ENCODE measurements at places on chromosomes 5 and 9.

GRCh38 chr5:108257996-108258395 lies 123.9 kb downstream of the FBXL17 start:
- DNase-seq = no peak

DNA sequence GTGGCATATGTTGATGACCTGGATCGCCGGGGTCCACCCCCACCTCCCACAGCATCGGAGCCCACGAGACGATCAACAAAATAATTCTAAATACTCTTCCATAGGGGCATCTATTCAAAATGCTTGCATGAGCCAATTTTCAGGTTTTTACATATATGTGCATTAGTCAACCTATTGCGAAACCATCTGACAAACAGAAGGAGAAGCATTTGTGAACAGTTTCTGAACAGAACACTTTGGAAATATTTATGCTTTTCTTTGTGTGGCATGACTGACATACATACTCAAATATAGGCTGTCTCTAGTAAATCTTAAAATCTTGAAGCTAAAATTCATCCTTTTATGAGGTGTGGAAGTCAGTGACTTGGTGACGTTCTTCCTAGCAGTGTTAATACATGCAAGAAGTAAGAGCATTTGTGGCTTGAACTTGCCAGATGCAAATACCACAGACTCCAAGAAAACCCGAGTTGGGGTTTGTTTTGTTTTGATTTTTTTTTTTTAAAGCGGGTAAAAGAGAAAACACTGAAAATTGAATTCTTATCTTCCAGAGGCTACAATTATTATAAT lies 5.3 kb downstream of the GPR151 start:
- DNase-seq = no peak

DNA sequence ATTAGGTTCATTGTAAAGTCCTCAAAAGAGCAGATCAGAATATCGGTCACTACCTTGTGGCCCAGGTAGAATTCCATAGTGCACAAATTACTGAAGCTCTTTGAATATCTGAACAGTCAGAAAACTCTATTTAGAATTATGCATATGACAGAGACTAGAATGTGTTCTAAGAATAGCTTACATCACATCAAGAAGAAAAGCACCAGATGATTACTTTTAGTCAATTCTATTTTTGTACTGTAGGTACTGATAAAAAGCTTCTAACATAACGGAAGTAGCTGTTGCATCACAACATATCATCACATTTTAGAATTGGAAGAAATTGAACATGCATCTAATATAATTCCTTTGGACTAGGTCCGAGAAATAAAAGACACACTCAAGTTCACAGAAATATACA lies 946.6 kb upstream of the ARRDC3 start:
- DNase-seq = no peak

GRCh38 chr5:135375040-135375793 lies 23.8 kb downstream of the MACROH2A1 start:
- no peak for DNase-seq

DNA sequence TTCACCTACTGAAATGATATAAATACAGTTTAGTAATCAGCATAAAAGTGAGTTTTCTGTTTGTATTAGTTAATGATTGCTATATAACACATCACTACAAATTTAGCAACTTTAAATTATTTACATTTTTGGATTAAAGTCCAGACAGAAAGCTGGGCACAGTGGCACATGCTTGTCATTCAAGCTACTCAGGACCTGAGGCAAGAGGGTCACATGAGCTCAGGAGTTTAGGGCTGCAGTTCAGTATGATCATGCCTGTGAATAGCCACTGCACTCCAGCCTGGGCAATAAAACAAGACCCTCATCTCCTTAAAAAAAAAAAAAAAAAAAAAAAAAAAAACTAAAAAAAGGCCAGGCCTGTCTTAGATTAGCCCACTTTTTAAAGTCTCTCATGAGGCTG lies 273.6 kb upstream of the CTNND2 start:
- no peak for DNase-seq

DNA sequence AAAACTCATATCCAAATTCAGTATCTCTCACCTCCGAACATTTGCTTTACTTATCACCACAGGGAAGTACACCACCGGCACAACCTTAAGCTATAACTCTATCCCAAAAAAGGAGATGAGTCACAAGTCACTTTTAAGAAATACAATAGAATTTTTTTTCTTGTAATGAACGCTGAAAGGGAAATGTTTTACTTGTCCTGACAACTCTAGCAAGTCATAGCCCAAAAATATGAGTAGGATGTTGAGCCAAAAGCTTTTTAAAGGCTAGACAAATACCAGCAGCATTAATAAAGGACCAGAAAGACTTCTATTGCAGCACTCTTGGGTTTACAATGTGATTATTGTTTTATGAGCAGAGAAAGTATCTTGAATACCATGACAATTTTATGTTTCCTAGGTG lies 147.3 kb upstream of the FST start:
- DNase-seq = no peak

DNA sequence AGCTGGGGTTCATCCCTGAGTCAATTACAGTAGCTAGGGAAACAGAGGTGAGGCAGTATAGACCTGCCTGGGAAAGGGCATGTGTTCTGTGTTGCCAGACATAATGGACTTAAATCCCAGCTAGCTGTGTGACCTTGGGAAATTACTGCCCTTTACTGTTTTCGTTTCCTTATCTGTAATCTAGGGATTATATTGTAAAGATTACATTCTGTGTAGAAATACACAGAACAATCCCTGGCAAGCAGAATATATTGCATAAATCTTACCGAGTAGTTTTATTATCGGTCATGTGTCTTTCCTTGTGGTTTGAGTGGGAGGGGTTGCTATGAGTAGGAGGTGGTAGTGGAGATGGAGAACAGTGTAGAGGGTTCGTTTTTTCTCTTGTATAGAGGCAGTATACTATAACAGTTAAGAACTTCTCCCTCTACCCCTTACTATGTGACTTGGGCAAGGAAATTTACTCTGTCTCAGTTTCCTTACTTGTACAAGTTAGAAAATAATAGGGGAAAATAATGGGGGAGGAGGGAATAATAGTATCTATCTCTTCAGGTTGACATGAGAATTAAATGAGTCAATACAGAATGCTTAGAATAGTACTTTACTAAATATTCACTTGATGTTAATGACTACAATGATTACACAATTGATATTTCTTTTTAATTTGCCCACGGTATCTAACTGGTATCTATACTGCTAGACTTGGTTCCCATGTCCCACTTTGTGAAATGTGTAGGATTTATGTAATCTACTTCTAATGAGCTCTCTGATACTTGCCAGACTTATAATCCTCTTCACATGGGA lies 7.1 kb upstream of the DMXL1 start:
- DNase-seq = no peak

Measured in stimulated activated CD4-positive, alpha-beta T cell treated with anti-CD3 and anti-CD28 coated beads, TNF-alpha, amount 100 ng/mL, for 4 hours (primary cell).